ENCODE measurements at places on chromosomes 2 and 18. TPM values are rescaled to one million over a fixed set of nuclear protein-coding genes. Genes with fewer than 3 reads are reported as not detected.

- peaks cover 5% of the 10 kb centered on the region for H3K4me1 ChIP-seq
- peaks cover 15% of the 10 kb centered on the region for H3K36me3 ChIP-seq
- no peaks in the 10 kb centered on the region for H3K27me3 ChIP-seq
- no peak for DNase-seq
Observed at GRCh38 chr2:182784777-182785176, 68.7 kb downstream of the DNAJC10 start.

- H3K27me3 ChIP-seq = peaks cover 30% of the 10 kb centered on the region
- peaks cover 17% of the 10 kb centered on the region for H3K4me1 ChIP-seq
- H3K4me3 ChIP-seq = no peak overlapping the region
Observed at GRCh38 chr2:10481055-10481665, 33.0 kb upstream of the ODC1 start.

- no peaks in the 10 kb centered on the region for H3K27me3 ChIP-seq
- H3K4me3 ChIP-seq = no peak overlapping the region
- H3K36me3 ChIP-seq = peaks cover 20% of the 10 kb centered on the region
- no peak for DNase-seq
- peaks cover 17% of the 10 kb centered on the region for H3K4me1 ChIP-seq
Observed at GRCh38 chr18:74715306-74715705, 117.6 kb downstream of the ZNF407 start.

DNA sequence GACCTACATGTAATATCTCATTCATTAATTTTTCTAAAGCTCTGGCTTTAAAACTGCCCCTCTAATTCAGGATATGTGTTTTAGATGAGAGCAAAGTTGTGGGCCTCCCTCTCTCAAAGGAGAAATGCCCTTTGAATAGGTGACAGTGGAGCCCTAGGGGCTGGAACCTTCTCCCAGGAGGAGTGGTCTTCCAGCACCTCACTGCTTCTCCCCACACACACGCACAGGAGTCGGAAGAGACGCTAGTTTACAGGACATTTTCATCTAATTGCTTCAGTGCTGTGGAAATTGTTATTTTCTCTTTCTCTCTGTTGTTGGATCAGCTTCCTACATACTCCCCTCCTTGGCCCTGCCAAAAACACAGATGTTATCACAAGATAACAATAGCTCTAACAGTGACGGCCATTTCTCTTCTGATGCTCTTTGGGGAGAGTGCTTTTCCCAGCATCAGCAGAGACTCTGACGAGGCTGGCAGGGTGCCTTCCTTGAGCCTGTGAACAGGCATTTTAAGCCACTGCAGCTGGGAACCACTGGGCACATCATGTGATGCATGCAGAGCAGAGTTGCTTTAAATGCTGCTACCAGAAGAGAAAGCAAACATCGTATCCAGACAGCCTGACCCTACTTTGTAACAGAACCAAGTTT lies 209.4 kb upstream of the SP5 start:
- H3K27ac ChIP-seq = no peak overlapping the region
- H3K27me3 ChIP-seq = peaks cover 17% of the 10 kb centered on the region
- no peak overlapping the region for H3K4me3 ChIP-seq

DNA sequence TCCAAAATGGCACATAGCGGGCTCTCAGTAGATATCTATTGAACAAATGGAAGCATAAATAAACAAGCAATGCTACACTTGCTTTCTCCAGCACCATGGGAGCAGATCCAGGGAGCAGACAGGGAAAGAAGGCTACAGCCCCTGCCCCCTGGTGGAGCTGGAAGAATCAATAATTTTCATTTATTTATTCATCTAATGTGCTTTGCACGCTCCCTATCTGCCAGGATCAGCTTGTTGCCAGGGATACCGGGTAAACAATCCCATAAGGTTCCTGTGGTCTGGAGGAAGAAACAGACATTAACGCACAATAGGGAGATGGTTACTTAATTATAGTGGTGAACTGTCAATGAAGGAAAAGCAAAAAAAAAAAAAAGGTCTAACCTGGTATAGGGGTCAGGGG lies 40.1 kb upstream of the CLASP1 start:
- no peaks in the 10 kb centered on the region for H3K36me3 ChIP-seq
- no peak overlapping the region for H3K27ac ChIP-seq

DNA sequence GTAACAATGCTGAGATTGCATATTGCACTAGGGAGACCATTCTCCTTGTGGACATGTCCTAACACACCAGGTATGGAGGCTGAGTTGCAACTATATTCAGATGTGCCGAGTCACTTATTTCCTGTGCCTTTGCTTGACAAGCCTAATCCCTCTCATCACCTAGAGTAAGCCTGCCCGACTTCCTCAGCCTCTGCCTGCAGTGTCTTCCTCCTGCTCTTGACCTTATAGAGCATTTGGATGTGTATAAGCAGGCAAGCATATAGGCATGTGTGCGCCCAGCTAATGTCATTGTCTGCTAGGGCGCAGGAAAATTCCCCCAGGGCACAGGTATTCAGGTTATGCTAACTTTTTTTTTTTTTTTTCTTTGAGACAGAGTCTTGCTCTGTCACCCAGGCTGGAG lies 316.9 kb downstream of the CDH2 start:
- no peak for DNase-seq
- H3K4me3 ChIP-seq = no peak overlapping the region
- no peaks in the 10 kb centered on the region for H3K27me3 ChIP-seq
- no peaks in the 10 kb centered on the region for H3K4me1 ChIP-seq

DNA sequence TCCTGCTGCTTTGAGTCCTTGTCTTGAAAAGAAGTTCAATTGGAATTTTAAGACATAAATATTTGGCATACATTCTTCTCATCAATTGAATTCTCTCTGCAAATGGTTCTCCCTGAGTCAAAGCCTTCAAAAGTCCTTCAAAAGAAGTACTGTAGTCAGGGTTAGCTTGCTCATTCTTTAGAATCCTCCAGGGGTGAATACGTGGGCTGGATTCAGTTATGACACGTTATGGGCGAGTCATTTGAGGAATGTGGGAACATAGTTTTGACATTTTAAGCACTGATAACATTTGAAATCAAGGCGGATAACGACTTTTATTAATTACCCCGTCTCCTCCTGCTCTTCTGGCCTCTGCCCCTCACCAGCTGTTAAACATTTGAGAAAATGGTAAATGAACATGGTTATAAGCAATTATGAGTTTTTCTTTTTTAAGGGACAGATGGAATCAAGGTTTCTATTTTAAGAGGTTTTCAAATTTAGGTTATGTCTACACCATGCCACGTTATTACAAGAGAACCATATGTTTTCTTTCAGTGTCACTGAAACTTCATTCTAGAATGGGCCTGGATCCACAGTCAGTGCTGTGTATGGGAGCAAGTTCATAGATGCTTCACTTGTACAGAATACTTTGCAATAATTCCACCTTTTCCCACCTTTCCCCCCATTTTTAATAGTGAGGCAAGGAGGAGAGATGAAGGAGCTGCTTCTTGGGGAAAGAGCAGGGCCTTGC lies 273.1 kb downstream of the TSN start:
- H3K4me1 ChIP-seq = no peaks in the 10 kb centered on the region
- no peak overlapping the region for H3K4me3 ChIP-seq
- no peaks in the 10 kb centered on the region for H3K36me3 ChIP-seq
- no peak overlapping the region for H3K27ac ChIP-seq

The LOXHD1 gene
- polyA plus RNA-seq = not detected

DNA sequence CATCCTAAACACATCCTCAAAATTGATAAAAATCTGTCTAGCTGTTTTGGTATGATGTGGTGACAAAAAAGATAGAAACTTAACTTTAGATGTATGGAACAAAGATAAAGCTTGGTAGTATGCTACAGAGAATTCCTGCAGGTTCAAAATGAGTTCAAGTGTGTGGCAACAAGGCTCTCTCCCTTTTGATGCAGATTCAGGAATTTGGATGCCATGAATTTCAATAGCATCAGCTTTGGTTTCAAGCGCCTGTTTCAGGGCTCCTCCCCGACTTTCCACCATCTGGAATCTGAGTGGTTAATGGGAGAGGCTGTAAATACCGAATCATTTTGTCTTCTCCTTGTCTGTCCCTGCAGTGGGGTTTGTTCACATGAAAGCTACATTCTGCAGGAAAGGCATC lies 180.6 kb downstream of the MTX2 start:
- peaks cover 12% of the 10 kb centered on the region for H3K27me3 ChIP-seq
- no peak overlapping the region for H3K27ac ChIP-seq
- H3K4me3 ChIP-seq = no peak overlapping the region

DNA sequence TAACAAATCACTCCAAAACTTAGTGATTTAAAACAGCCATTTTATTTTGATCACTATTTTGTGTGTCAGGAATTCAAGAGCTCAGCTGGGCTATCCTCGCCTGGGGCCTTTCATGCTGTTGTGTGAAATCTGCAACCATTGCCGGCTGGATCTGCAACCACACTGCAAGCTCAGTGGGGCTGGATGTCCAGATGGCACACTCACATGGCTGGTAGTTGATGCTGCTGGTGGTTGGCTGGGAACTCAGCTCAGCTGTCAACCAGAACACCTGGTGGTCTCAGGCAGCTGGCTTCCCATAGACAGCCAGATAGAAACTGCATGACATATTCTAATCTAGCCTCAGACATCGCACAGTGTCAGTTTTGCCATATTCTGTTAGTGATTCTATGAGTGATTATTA lies 30.6 kb upstream of the AP1S3 start:
- H3K27me3 ChIP-seq = no peaks in the 10 kb centered on the region
- no peak for DNase-seq
- no peak overlapping the region for H3K27ac ChIP-seq

GRCh38 chr2:183530333-183530901 lies 406.2 kb downstream of the NUP35 start:
- no peak overlapping the region for H3K4me3 ChIP-seq
- no peaks in the 10 kb centered on the region for H3K36me3 ChIP-seq
- no peaks in the 10 kb centered on the region for H3K4me1 ChIP-seq
- no peaks in the 10 kb centered on the region for H3K27me3 ChIP-seq

The CAPN14 gene
- 1.1 TPM for polyA plus RNA-seq

The SPDYA gene
- 0.29 TPM for polyA plus RNA-seq

DNA sequence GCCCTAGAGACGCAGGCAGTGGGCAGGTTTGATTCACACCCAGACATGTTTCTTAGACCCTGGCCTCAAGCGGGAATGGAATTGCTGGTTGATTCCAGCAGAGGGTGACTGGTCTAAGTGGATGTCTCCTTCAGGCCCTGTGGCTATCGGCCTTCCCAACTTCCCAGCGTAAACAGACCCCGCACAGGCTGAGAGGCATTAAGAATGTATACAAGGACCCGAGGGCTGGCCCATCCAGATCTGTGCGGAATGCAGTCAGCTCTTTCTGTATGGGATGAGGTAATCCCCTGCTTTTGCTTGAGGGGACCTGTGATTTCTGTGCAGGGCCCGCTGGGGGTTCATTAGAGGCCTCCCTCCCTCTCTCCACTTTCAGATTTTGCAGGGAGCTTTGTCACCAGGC lies 6.5 kb downstream of the ACKR3 start:
- H3K27ac ChIP-seq = no peak overlapping the region
- H3K4me3 ChIP-seq = no peak overlapping the region
- H3K4me1 ChIP-seq = no peaks in the 10 kb centered on the region
- no peak for DNase-seq

The CACNB4 gene
- polyA plus RNA-seq = not detected

DNA sequence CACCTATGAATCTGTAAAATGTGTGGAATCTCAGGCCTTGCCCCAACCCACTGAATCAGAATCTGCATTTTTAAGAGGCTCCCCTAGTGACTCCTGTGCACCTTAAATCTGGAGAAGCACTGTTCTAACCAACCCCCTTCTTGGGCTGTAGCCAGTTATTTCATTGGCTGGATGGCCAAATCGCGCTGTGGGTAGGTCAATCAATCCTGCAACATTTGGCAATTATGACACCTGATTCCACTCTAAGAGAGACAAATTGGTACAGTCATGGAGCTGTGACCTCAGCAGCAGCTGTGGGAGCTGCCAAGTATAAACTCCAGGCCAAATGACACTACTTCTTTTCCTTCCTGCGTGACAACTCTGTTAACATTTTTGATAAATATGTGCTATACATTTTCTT lies 208.7 kb downstream of the CLIP4 start:
- no peak for DNase-seq
- no peaks in the 10 kb centered on the region for H3K4me1 ChIP-seq
- peaks cover 28% of the 10 kb centered on the region for H3K27me3 ChIP-seq
- H3K4me3 ChIP-seq = no peak overlapping the region
- no peak overlapping the region for H3K27ac ChIP-seq

- no peak for DNase-seq
- no peaks in the 10 kb centered on the region for H3K4me1 ChIP-seq
- H3K27ac ChIP-seq = no peak overlapping the region
- H3K27me3 ChIP-seq = no peaks in the 10 kb centered on the region
Observed at GRCh38 chr18:71020342-71021029, 731.6 kb downstream of the SOCS6 start.

DNA sequence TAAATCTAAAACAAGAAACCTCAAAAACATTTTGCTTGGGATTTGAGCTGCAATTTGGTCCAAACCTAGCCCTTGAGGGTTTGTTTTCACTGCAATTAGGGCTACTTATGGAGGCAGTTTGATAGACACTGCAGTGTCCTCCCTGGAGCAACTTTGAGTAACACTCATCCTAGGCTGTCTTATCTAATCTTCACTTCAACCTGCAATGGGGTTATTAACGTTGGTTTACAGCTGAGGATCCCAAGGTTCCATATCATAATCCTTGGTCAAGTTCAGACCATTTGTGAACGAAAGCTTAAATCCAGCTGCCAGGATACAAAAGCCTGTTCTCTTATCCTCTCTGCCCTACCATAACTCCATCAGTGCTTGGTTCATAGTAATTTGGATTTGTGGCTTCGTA lies 2.5 kb downstream of the ANXA4 start:
- no peaks in the 10 kb centered on the region for H3K36me3 ChIP-seq
- no peaks in the 10 kb centered on the region for H3K27me3 ChIP-seq

GRCh38 chr18:9716780-9717563 lies 8.9 kb downstream of the RAB31 start:
- peak overlapping the region; percentile 53 for H3K27ac ChIP-seq
- H3K4me1 ChIP-seq = peaks cover 51% of the 10 kb centered on the region
- peaks cover 54% of the 10 kb centered on the region for H3K27me3 ChIP-seq
- no peak for DNase-seq
- no peaks in the 10 kb centered on the region for H3K36me3 ChIP-seq

GRCh38 chr2:28612131-28612812 lies 116.4 kb downstream of the PLB1 start:
- no peaks in the 10 kb centered on the region for H3K4me1 ChIP-seq
- no peak overlapping the region for H3K27ac ChIP-seq
- no peaks in the 10 kb centered on the region for H3K36me3 ChIP-seq

GRCh38 chr18:75896865-75897264 lies 469.4 kb upstream of the SMIM21 start:
- no peaks in the 10 kb centered on the region for H3K4me1 ChIP-seq
- H3K27me3 ChIP-seq = no peaks in the 10 kb centered on the region
- DNase-seq = no peak

The ST6GAL2 gene
- polyA plus RNA-seq = not detected

DNA sequence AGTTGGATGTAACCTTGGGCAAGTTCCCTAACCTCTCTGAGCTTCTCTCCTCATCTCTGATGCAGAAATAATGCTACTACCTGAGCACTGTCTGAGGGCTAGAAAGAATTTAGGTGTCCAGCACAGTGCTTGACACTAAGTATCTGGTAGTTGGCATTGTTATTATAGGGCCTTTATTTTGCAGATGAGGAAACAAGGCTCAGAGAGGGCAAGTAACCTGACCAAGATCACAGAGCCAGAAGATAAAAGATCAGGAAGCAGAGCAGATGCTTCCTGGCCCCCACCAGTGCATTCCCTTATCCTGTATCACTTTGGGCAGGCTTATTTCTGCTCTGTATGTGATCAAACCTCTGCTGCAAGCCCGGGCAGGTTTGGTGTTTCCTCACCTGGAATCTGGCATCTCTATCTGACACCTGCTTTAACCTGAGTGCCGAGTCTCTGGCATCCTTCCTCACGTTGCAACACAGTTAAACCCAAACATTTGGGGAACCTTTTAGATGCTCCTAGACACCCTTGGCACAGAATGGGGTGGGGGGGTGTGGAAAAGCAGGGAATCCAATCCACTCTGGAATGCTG lies 69.9 kb downstream of the PLB1 start:
- H3K36me3 ChIP-seq = no peaks in the 10 kb centered on the region
- DNase-seq = no peak
- no peak overlapping the region for H3K27ac ChIP-seq
- H3K4me1 ChIP-seq = peaks cover 17% of the 10 kb centered on the region
- H3K27me3 ChIP-seq = peaks cover 8% of the 10 kb centered on the region

The NEB gene
- polyA plus RNA-seq = 0.88 TPM

Data from naive B cell (primary cell).